ENCODE measurements at places on chromosomes 16 and 17. TPM values are rescaled to one million over a fixed set of nuclear protein-coding genes. Genes with fewer than 3 reads are reported as not detected.

GRAP gene
- 20.1 TPM for total RNA-seq

RBFOX1 gene
- total RNA-seq, result not detected

ADGRG1 gene
- total RNA-seq, result 2.3 TPM

TBC1D3G gene
- total RNA-seq, result not detected

TBCD gene
- 80.3 TPM for total RNA-seq

CD7 gene
- total RNA-seq, result 234 TPM

UBTF gene
- 148 TPM for total RNA-seq

FBXO39 gene
- 0.36 TPM for total RNA-seq

VMO1 gene
- not detected for total RNA-seq

PGP gene
- total RNA-seq, result 8.1 TPM

ADAD2 gene
- 0.59 TPM for total RNA-seq

AIPL1 gene
- not detected for total RNA-seq

HASPIN gene
- 0.25 TPM for total RNA-seq

NPIPB2 gene
- 12.3 TPM for total RNA-seq

ANKRD40CL gene
- total RNA-seq, result not detected

FSCN2 gene
- total RNA-seq, result 1.0 TPM

ABCA3 gene
- 7.0 TPM for total RNA-seq

CCL4 gene
- total RNA-seq, result 1.5 TPM

ABCC6 gene
- total RNA-seq, result not detected

SOST gene
- not detected for total RNA-seq

MMP2 gene
- total RNA-seq, result not detected

DPEP3 gene
- 0.63 TPM for total RNA-seq
